ENCODE measurements at places on chromosomes 2 and 18.
A peak's percentile ranks its signal among the peaks of the same experiment; 100 is the strongest.

DNA sequence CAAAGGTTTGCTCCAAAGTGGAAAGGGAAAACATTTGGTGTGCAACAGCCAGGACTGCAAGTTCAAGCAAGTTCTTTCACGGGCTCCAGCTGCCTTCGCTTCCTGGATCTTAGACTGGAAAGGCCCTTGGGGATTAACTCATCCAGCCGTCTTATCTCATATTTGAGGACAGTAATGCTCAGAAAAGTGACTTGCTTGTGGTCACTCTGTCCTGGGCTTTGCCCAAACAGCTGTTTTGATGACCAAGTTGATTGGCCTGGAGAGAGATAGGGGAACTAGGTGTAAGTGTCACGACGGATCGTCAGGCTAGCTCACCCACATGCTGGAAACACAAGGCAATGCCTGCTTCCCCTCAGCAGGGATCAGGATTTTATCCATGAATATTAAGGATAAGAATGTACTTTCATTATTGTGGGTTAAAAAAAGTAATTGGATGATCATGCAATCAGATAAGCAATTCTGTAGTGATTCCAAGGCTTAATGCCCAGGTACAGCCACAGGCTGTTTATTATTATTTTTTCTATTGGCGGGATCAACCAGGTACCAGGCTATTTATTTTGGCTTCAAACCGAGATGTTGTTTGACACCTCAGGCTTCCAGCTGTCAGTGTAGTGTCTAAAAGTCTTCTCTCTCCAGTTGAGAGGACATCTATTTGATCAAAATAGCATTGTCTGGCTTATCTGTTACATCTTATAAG is 162.5 kb upstream of the EPAS1 start:
- no peak for DNase-seq

GRCh38 chr2:163341426-163341825 is 394.4 kb downstream of the FIGN start:
- DNase-seq = peak; percentile 42

GRCh38 chr2:86633155-86633651 is 9.5 kb upstream of the RNF103 start:
- DNase-seq = no peak

DNA sequence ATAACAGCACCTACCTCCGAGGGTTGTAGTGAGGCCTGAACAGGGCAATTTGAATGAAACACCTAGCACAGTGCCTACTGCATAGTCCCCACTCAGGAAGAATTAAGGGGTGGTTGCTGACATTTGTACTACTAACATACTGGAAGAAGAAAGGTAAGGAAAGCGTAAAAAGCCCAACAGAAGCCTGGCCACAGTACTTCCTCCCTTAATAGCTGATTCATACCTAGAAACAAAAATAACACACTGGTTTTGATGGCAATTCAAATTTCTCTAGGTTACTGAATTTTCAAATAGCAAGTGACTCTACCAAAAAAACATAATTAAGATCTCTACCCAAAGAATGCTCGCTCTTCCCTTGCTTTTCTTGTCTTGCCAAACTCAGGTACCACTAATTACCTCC is 16.2 kb downstream of the SUCLG1 start:
- DNase-seq = no peak

GRCh38 chr2:84846741-84847142 is 34.1 kb downstream of the TRABD2A start:
- DNase-seq = no peak
